ENCODE measurements at places on chromosomes 4 and X.

DNA sequence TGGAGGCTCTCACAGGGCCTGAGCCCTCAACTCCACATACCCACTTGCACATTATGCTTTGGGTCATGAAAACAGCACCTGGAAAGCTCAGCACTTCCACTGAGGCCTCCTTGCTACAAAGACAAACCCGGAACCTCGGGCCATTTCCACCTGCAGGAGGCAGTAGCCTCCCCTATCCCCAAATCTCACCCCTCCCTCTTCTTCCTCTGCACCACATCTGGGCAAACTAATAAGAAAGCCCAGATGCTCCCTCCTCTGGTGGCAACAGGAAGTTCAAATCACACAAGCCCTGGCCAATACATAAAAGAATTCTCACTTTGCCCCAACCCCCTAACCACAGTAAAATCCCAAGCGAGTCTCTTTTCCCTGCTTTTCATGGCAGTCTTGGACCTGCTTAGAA, 136.4 kb downstream of the MAPK10 start:
- peak; percentile 93 for DNase-seq

DNA sequence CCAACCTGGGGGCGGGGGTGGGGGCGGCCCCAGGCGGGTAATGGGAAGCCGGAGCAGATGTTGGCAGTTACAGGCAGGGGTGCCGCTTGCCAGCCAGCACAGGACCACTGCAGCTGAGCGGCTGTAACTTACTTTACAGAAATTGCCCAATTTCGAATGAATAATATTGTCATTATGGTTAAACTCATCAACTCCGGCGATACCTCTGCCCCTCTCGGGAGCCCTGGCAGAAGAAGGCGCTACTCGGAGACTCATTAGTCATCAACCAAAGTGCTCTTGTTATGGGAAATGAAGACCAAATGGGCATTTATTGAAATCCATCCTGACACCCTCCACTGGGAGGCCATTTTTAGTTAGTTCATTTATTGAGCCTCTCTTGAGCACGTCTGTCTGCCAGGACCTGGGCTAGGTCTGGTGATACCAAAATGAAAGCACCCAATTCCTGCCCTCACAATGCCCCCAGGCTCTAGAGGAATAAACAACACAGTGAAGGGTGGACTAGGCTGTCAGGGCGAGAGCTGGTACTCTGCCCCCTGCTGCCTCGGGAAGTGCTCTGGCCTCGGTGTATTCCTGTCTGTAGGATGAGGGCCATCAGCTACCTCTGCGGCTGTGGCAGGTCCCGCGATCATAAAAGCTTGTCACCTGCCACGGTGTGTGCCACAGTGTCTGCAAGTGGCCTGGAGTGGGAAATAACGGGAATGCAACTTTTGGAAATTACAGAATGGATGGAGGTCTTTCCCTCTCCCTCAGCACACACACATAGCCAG, 159.1 kb upstream of the PSAPL1 start:
- peak; percentile 28 for DNase-seq

- DNase-seq, result no peak
Observed at GRCh38 chrX:74579597-74580198, 34.7 kb downstream of the RLIM start.

- no peak for DNase-seq
Observed at GRCh38 chrX:44017676-44018075, 44.5 kb upstream of the NDP start.

GRCh38 chr4:79107014-79107413, 167.8 kb upstream of the PAQR3 start:
- no peak for DNase-seq

- no peak for DNase-seq
Observed at GRCh38 chr4:107743532-107743931, 23.5 kb upstream of the PAPSS1 start.

- no peak for DNase-seq
Observed at GRCh38 chr4:153784166-153784699, 4.7 kb downstream of the SFRP2 start.

GRCh38 chr4:80184825-80185756, 12.2 kb upstream of the PRDM8 start:
- peak; percentile 8 for DNase-seq

DNA sequence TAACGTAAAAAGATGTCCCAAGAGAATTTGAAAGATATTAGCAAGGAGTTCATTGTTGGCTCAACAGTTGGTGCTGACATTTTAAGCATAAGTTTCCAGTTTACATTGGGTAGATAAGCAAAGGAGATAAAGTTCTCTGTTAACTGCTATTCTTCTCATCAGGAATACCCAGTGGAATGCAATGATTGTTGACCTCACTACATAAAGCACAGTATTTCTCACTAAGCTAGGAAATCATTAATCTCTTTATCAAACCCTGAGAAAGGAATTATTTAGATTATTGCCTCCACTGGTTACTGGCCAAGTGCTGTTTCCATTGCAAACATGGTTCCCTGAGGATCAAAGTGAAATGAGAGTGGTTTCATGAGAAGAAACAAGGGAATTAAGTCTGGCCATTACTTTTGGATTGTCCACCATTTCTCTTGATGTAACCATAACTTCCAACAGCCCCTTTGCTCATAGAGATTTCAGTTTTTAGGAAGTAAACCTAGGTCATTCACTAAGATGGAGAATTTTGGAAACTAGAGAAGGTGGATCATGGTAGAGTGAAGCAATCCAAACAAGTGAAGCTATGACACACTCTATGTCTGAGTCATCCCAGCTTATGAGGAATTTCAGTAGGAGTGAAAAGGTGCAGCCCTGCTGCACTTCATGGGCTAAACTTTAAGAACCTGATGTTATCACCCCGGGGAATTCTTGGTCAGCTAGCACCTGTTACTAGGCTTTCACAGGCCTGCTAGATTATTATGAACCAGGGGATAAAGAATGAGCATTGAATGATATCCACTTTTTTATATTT, 163.4 kb downstream of the AREG start:
- DNase-seq, result peak; percentile 28

DNA sequence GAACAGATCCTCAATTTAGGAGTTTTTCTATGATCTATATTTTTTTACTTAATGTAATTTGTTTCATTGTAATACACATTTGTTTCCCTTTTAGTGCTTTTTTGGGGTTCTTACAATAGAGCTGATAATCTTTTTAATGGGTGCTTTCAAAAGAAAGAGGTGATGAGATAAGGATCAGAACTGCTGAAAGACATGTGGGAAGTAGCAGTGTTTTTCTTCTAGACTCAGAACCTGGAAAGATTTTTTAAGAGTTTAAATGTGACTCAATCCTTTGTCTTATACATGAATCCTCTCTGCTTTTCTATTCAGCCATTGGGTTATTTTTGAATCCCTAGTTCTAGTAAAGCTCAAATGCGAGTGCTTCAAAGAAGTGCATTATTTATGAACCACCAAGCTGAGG, 25.6 kb downstream of the UCHL1 start:
- DNase-seq, result no peak
